ENCODE measurements at places on chromosomes 1 and 21. TPM values are rescaled to one million over a fixed set of nuclear protein-coding genes. Genes with fewer than 3 reads are reported as not detected.
A peak's percentile ranks its signal among the peaks of the same experiment; 100 is the strongest.

DNA sequence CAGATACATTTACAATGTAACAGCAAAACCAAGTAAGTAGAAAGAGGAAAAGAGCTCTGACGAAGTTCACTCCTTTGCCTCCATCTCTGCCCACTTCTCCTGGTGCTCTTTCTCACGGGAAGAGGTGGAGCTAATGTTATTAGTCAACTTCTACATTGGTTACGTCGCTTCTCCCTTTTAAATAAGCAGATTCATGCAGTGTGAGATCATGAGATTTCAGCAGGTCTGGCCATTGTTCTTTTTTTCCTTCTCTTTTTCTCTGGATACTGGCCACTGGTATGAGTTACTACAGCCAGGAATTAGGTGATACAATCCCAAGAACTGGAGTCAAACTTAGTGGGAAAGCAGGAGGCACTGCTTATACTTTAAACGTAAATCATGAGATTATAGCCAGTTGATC, 207.1 kb downstream of the AKT3 start:
- DNase-seq: peak; percentile 44

GRCh38 chr1:20359451-20360330, 69.0 kb downstream of the VWA5B1 start:
- DNase-seq: no peak

DNA sequence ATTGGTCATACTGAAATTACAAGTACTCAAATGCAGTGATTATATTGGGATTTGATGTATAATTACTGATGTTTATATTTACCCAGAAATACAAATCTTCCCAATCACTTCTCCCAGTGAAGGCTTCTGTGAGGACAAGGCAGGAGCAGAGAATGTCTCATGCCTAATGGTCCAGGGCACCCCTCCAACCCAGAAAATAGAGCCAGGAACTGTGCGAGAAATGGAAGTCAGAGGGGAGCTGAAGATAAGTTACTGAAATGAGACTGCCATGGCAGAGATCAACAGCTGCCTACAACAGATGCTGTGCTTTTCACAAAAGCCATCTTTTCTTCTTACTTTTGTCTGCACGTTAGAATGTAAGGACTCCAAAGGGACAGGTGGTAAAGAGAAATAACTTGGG, 171.2 kb downstream of the TTLL7 start:
- no peak for DNase-seq

DNA sequence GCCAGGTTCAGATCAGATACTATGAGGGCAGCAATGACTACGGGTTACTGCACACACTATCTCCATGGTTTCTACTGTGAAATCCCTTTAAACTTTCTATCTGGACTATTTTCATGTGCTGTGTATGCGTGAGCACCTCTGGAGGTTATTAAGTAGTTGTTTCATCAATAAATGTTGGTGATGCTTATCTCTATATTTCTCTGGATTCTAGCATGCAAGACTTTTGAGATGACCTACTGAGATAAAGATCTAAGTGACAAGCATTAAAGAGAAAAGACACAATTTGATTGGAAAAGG, 194.0 kb downstream of the NRIP1 start:
- no peak for DNase-seq

DNA sequence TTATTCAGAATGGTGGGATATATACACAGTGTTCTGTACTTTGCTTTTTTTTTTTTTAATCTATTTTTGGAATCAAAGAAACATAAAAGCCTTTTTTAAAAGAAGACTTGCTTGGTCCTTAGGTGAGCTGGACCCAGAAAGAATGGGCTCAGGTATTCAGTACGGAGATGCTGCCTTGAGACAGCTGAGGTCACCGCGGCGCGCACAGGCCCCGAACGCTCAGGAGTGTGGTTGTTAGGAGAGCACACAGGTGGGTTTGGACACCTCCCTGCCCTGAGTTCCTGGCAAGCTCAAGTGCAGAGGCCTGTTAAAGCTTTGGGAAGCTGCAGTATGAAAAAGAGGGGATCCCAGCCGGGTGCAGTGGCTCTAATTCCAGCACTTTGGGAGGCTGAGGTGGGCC, 31.8 kb downstream of the RAB4A start:
- no peak for DNase-seq

DNA sequence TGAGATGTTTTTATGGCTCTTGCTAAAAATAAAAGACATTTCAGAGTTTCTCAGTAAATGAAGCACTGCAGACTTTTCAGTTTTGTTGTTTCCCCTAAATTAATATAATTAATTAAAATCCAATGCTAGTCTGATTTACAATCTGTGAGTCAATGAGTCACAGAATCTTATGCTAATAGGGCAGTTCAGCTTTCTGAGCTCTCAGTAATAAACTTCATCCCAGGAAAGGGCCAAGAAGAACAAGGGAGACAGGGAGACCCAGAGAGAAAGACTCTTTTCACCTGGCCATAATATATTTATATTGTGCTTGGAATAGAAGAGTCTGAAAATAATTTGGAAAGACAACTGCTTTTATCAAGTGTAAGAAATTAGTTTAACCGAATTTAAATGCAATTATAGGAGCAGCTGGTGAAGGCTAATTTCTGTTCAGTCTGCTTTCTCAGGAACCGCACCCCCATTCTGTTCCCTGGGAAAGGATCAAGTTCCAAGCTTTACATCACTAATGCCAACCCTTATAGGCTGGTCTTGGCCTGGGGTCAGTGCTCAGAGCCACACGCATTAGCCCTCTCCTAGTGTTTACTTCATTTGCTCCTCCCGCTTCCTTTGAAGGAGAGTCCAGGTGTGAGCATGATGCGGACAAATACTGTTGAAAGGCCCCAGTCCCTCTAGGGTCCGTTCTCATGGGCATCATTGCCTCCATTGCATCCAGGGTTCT, 145.6 kb downstream of the ZBTB18 start:
- no peak for DNase-seq

GRCh38 chr1:199954699-199955098, 72.8 kb upstream of the NR5A2 start:
- no peak for DNase-seq

SPRR4 gene
- not detected for total RNA-seq

OR10J5 gene
- total RNA-seq: not detected

FAM3B gene
- not detected for total RNA-seq

GJA9 gene
- total RNA-seq: not detected
